ENCODE measurements at places on chromosomes 1 and 21. TPM values are rescaled to one million over a fixed set of nuclear protein-coding genes. Genes with fewer than 3 reads are reported as not detected.
A peak's percentile ranks its signal among the peaks of the same experiment; 100 is the strongest.

Gene PADI1
- total RNA-seq, result 1.3 TPM

Gene KAZN
- 2.8 TPM for total RNA-seq

Gene PANK4
- 28.9 TPM for total RNA-seq

Gene C1orf141
- not detected for total RNA-seq

DNA sequence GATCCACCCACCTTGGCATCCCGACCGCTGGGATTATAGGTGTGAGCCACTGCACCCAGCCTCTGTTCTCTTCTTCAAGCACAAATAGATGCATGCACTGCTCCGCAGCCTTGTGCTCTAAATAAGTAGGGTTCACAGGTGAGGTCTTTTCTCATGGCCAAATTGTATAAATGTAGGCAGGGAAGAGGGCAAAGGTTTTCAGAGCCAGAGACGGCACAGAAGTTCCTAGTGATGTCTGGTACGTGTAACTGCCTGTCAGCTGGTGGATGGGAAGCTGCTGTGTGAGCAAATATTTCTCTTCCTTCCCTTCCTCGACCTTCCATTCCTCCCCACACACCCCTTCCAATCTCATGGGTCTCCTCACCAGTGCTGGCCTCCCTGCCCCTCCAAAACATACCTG lies 70.8 kb upstream of the FAM20B start:
- DNase-seq, result no peak

GRCh38 chr1:87728169-87728568 lies 399.5 kb downstream of the LMO4 start:
- DNase-seq, result no peak

GRCh38 chr1:181018901-181019681 lies 3.6 kb downstream of the STX6 start:
- DNase-seq, result no peak

DNA sequence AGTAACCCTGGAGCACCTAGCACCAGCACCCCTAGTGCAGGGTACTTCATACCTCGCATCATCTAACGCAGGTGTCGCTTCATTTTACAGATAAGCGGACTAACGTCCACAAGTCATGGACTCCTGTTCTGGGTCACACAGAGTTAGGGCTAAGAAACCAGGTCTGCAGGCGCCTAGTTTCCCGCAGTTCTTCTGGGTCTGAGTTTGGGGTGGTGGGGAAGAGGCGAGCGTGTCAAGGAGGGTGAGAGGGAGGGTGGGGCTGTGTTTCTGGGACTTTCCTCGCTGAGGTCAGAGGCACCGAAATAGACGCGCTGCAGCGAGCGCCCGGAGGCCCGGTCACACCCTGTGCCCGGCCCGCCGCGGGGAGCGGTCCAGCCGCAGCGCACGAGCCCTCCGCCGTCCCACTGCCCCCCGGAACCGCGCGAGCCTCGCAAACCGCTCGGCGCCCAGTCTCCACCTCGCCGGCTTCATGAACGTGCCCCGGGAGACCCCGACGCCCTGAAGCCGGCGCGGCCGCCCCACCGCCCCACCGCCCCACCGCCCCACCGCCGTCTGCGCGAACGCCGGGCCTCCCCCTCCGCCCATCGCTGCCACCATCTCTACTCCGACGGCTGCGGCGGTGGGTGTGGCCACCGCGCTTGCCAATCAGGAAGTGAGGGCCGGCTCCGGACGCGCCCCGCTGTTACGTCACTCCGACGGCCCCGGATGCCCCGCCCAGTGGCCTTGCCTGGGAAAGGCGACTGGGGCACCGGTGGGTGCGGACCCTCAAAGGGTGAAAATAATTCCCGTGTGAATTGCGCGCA lies 12.3 kb downstream of the IFI6 start:
- DNase-seq, result peak; percentile 42

GRCh38 chr1:55751776-55752175 lies 536.6 kb upstream of the USP24 start:
- DNase-seq, result no peak

- no peak for DNase-seq
Observed at GRCh38 chr1:173064011-173064410, 13.3 kb upstream of the TNFSF18 start.

- DNase-seq, result no peak
Observed at GRCh38 chr1:178819123-178819522, 51.8 kb downstream of the ANGPTL1 start.

DNA sequence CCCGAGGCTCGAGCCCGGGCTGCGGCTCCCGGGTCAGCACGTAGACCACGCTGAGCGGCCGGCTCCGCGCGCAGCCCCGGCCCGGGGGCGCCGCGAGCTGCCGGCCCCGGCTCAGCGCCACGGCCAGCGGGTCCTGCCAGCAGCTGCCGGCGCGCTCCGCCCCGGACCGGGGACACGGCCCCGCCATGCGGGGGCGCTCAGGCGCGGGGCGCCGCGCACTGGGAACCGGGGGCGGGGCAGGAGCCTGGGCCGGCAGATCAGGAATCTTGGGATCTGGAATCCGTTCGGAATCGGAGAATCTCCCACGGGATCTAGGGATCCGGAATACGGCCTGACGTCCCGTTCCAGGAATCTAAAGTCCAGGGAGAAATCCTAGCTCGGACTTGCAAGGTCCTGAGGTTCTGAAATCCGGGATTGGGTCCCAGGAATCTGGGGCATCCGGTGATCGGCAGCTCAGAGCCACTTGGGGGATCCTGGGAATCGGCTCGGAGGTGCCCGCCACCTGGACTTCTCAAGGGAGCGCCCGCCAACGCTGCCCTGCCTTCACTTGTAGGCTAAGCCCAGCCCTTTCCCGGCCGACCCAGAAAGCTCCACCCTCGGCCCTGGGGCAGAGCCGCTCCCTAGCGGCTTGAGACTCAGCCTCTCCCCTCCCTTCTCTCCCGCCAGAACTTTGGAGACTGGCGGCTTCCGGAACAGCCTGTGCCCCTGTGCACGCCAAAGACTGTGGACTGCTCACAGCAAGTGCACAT lies at the start of gene MAP3K6:
MAP3K6 (minus strand) TSS at position 551 of the 749 bp plus-strand sequence; CDS start at position 187, 364 bp downstream.
- DNase-seq, result no peak

DNA sequence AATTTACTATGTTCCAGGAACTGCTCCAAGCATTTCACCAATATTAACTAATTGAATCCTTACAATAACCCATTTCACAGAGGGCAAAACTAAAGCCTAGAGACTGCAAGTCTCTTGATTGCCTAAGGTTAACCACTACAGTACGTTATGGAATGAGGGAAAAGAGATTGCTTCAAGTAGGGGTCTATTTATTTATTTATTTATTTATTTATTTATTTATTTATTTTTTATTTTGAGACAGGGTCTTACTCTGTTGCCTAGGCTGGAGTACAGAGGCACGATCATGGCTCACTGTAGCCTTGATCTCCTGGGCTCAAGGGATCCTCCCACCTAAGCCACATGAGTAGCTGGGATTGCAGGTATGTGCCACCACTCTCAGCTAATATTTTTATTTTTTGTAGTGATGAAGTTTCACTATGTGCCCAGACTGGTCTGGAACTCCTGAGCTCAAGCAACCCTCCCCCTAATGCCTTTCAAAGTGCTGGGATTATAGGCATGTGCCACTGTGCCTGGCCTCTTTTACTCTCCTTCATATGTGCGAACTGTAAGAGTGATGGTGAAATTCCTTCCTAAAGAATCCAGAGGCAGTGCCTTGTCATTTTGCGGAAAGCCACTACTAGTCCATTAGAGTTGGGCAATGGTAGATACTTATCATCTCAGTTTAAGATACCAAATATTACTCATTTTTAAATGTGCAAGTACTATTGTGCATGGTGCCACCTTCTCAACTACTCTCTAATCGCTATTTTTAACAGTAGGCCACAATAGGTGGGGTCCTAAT lies 65.7 kb upstream of the CYP2J2 start:
- DNase-seq, result no peak

DNA sequence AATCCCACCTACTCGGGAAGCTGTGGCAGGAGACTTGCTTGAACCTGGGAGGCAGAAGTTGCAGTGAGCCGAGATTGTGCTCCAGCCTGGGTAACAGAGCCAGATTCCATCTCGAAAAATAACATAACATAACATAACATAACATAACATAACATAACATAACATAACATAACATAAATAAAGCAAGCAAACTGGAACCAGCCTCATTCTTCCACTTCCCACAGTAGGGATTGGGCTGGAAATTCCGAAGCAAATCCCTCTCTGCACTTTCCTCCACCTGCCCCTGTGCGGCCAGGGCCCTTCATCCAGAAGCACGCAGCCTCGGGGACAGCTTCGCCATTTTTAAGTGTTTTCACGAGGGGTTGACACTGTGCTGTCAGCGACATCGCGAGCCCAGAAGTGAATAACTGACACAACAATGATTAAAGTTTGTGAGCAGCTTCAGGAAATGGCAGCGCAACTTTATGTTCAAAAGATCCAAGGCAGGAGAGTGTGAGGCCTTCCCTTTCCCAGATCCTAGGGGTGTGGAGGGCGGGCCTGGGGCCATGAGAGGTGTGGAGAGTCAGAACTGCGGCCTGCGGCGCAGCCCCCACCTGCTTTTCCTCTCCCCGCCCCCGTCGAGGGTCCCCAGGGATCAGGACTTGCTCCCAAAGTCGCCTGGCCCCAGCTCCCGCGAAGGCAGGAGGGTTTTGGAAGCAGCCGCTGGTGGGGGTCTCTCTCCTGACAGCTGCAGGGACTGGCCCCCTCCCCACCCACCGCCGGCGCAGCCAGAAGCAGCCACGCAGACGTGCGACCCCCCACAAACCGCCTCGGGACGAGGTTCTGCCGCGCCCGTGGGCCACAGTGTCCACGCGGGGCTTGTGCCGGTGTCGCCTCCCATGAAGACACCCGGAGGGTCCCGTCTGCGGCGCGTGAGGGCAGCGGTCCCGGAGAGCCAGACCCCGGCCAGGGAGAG lies 651 bp upstream of the GABRD start:
- no peak for DNase-seq

- no peak for DNase-seq
Observed at GRCh38 chr1:17400725-17401341, 28.8 kb downstream of the PADI6 start.

DNA sequence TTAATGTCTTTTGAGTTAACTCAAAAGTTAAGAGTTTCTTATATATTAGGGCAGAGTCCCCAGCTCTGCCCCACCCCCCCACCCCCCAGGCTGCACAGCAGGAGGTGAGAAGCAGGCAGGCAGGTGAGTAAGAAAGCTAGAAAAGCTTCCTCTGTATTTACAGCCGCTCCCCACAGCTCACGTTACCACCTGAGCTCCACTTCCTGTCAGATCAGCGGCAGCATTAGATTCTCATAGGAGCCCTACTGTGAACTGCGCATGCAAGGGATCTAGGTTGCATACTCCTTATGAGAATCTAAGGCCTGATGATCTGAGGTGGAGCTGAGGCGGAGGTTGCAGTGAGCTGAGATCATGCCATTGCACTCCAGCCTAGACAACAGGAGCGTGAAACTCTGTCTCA lies 81.9 kb downstream of the SIM2 start:
- DNase-seq, result no peak

DNA sequence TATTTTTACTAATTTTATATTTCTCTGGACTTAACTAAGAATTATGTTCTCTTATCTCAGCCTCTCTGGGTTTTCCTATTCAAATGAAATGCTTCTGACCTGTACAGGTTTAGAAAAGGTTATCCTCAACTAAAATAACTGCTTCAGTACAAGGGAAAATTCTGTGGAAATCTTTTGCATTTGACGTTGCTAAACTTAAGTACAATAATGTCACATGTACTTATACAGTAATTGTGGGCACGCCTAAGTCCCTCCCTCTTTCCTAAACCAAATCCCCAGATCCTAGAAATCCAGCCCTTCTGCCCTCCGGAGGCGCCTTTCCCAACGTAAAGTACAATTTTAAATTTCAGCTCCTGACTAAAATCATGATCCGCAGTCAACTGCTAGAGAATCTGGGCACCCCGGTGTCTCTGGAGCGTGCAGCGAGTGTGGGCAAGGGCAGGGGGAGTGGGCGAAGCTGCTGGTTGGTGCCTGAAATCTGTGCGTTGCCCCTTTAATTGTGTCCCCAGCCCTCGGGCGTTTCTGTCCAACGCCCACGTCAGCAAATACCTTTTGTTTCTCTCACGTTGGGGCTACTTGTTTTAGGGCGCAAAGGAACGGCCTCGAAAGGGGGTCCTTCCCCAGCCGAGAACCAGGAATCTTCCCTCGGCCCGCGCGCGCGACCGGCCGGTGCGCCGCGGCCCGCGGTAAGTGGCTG lies at the start of gene ZBTB8A:
ZBTB8A (plus strand) TSS at position 541 of the 697 bp plus-strand sequence. CDS start 53,505 bp downstream, outside the sequence.
- DNase-seq, result peak; percentile 28

DNA sequence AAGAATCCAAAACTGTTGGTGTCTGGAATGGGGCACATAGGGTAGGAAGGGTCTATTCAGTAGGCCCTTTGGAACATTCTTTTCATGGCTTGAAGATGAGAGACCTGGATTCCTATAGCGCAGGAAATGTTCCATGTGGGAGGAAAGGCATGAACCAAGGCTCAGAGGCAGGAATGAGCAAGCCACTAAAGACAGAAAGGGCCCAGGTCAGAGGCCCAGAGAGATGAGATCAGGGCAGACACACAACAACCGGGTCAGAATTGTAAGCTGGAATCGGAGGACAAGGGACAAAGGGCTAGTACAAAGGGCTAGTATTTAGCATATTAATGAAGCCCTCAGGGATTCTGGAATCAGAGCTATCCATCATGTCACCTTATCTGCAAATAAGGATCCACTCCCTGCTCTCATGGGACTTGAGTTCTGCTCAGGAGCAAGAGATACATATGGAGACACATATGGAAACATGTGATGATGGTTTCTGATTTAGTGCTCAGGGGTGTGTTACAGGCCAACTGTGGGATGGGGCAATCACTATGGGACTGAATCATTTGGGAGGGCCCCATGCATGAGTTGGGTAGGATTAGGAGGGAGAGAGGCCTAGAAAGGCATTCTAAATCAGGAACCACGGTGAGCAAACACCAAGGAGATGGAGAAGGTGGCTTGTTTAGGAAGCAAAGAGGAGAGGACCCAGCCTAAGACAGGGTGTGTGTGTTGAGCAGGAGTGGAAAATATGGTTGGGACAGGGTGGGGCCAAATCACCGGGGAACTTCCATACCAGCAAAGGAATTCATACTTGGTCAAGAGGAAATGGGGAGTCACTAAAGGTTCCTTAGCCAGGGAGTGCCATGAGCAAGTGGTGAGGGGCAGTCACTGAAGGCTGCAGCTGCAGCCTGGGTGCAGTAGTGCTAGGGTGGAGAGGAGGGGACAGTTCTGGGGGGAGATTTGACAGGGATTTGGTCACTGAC lies 8.6 kb downstream of the NECTIN4 start:
- no peak for DNase-seq

DNA sequence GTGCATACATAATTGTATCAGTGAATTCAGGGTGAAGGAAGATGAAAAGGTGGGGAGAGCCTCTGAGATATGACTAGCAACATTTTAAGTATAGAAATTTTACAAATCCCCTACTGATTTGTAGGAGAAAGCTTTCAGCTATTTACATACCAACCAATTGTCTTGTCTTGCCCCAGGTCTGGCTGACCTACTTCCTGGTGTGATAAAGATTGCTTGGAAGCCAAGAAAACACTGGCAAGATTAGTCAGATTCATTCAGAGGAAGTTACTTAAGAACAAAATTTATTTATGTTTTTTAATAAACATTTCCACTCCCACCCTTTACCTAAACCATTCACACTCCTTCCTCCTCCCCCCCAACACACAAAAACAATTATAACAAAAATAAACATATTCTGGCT lies 17.5 kb downstream of the PTGS2 start:
- no peak for DNase-seq

- DNase-seq, result peak; percentile 60
Observed at GRCh38 chr1:221394011-221394544, 347.8 kb downstream of the DUSP10 start.

Data from kidney epithelial cell (primary cell).